HuH-7.5 (cell line): ENCODE measurements at places on chromosomes 1 and 21.

- no peak for DNase-seq
Observed at GRCh38 chr1:177849130-177849529, 120.7 kb downstream of the SEC16B start.

DNA sequence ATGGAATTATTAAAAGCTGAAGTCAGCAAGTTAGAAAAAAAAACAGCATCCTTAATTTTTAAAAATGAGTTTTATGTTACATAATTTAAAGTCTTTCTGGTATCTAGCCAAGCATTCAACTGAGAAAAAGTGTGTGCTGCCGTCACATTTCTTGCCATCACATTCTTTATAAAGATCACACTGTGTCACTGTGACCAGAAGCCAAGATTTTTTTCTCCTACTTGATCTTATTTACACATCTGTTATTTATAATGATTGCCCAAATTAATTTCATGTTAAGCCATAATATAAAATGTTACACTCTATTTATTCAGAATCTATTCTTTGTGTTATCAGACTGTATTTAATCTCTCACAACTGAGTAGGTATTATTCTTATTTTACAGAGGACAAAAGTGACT is 1603.7 kb downstream of the PLA2G4A start:
- DNase-seq = no peak

GRCh38 chr21:43305811-43306311 is 121.1 kb downstream of the SIK1 start:
- DNase-seq = no peak

GRCh38 chr1:246639732-246640131 is 73.5 kb downstream of the CNST start:
- DNase-seq = no peak

GRCh38 chr1:170284512-170284911 is 138.8 kb downstream of the NTMT2 start:
- DNase-seq = no peak

DNA sequence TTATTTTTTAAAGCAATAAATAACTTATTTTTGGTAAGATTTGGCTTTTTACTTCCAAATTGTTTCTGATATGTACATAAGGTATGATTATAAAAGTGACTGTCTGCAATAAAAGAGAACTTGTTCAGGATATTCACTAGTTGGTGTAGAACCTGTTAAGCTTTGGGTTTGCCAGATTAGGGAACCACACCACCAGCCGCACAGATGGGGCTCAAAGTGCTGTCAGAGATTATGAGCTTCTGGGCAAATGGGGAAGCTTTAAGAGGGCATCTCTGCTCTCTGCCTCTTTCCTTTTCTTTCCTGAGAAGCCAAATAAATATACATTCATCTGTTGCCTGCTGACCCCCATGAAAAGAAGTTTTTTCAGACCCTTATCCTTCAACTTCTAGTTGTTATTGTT is 25.4 kb downstream of the IVNS1ABP start:
- no peak for DNase-seq

GRCh38 chr1:8815582-8816151 is 1.8 kb downstream of the RERE start:
- DNase-seq = no peak

DNA sequence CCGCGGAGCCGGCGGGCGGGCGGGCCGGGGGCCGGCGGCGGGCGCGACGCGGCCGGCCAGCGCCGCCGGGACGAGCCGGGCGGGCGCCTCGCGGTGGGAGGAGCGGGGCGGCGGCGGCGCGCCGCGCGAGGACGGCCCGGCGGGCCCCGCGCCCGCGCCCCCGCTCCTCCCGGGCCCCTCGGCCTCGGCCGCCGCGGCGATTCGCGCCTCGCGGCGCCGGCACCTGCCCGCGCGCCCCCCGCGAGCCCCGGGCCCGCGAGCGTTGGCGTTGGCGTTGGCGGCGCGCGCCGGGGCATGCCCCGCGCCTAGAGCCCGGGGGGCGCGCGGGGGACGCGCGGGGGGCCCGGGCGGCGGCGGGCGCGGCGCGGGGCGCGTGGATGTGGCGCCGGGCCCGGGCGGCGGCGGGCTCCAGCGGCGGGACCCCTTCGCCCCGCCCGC is at the start of gene SKI:
Gene SKI, plus strand, starts transcription at position 163 of the 438 bp plus-strand sequence. CDS start 448 bp downstream, outside the sequence.
- no peak for DNase-seq

- DNase-seq = no peak
Observed at GRCh38 chr1:248849152-248849551, 9.7 kb downstream of the ZNF692 start.

DNA sequence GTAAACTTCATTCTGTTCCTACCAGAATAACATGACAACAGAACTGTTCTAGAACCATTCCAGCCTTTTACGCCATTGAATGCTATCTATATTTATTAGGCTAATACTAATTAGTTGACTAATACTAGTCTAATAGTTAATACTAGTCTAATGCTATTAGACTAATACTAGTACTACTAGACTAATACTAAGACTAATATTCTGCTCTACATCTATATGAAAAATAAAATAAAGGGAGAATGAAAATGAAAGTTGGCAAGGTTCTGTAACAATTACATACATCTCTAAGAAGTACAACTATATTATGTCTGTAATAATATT is 40.9 kb upstream of the LRRC8B start:
- no peak for DNase-seq

- no peak for DNase-seq
Observed at GRCh38 chr1:171403393-171403792, 81.9 kb upstream of the PRRC2C start.

- DNase-seq = no peak
Observed at GRCh38 chr1:205448540-205449253, 7.1 kb downstream of the BLACAT1 start.

- DNase-seq = no peak
Observed at GRCh38 chr1:36481771-36482723, 666 bp downstream of the CSF3R start.

GRCh38 chr21:16504281-16504680 is 774.5 kb downstream of the USP25 start:
- no peak for DNase-seq

DNA sequence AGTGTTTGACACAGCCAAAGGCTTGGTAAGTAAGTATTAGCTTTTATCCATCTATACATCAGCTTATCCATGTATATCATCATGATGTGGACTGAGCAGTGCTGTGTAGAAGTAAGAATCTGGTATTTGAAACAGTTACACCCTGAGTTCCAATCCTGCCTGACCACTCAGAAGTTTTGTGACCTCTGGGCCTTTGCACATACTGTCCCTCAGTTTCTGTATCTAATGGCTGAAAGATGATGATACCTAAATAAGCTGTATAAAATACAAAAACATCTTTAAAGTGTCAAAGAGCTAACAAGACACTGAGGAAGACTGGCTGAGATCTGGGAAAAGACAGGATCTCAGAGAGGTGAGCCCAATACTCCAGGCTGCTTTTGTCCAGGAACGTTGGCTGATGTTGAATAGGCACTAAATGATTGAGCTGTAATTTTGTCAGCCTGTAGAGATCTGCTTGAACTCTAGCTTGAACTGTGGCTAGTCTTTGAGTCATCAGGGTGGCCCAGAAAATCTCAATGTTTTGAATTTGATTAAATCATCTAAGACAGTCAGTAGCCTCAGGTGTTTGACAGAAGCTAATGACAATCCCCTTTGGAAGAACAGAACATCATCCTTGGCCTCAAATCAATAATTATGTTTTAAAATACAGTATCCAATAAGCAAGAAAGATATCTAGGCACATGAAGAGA is 20.2 kb upstream of the OTUD3 start:
- DNase-seq = no peak

DNA sequence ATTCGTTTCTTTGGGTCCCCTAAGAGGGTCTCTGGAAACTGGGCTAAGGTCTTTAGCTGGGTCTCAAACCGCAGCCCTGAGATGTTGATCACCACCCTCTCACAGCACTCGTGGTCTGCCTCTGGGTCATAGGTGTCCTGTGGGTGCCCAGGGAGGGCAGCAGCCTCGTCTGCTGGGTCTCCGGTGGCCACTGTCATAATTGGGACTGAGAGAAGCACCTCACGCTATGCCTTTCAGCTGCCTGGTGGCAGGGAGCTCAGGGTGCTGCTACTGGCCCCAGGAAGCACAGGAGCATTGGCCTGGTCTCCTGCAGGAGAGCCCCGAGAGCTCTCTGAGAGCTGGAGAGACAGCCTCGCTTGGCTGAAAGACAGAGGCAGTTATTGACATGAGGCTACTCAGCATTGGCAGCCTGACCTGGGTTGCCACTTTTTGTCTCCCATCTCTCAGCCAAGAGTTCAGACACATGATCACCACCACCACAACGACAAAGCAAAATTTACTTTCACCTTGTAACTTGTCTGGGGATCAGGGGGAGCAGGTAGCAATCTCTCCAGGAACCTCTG is 1.5 kb downstream of the KCNA2 start:
- no peak for DNase-seq

GRCh38 chr1:187070076-187070475 is 241.3 kb downstream of the PLA2G4A start:
- DNase-seq = no peak

DNA sequence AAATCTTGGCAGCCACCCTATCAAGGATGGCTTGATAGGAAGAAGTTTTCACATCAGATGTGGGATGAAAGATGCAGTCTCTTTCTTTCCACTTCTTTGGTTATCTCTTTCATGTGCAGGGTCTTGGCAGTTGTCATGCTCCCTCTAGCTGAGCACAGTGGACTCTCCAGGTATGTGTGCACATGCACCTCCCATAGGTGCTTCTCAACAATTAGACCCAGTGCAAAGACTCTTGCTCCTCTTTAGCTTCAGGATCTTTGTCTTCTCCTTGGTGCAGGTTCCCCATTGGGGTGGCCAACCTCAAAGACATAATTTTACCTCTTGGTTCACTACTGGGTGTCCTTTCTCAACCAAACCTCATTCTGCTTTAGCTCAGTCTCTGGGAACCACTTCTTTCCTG is 80.7 kb downstream of the TBX15 start:
- DNase-seq = no peak

DNA sequence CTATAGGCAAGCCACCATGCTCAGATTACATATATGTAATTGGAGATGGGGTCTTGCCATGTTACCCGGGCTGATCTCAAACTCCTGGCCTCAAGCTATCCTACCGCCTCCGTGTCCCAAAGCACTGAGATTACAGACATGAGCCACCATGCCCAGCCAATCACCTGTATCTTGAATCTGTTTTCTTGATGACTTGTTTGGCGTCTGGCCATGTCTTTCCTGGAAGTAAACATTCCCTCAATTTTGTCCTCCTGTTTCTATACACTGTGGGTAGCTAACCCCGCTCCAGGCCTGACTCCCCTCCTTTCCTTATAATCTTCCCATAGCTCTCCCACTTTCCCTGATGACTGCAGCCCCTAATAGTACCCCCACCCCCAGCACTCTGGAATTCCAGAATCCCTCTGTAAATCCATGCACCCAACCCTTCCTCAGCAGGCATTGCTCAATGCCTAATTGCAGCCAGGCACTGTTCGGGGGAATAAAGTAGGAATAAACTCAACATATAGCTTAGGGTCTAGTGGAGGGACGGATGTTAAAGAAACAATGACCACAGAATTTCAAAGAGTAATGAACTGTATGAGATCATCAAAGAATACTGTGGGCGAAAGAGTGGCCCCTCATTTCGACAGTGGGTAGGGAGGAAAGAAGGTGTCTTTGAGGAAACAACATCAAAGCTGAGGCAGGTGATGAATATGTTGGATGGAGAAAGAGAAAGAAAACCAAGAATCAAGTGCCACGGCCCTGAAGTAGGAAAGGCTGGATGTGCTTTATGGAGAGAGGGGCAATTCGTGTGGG is 161.5 kb downstream of the ADSS2 start:
- no peak for DNase-seq

DNA sequence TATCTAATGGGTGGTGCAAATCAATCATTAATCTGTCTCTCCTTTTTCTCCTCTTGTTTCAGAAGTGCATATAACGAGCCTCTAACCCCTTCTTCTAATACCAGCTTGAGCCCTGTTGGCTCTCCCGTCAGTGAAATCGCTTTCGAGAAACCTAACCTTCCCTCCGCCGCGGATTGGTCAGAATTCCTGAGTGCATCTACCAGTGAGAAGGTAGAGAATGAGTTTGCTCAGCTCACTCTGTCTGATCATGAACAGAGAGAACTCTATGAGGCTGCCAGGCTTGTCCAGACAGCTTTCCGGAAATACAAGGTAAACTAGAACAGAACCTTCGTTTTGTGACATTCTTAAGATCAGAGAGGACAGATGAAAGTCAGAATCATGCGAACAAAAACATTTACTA is 25.3 kb upstream of the VAMP3 start:
- no peak for DNase-seq

DNA sequence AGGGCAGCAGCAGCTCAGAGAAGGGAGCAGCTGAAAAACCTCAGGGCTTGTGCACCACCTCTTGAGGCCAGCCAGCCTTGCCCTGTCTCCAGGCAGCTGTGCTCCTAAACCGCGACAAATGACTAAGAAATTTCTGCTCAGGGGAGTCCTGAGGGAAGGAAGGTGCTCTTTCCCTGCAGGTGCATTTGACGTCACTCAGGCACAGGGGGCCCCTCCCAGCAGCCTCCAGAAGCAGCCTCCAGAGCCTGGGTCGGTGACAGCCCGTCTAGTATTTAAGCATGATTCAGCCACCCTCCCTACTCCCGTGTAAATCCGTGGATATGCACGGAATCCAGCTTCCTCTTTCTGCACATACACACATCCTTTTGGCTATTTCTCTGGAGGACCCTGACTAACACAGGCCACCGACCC is 560.5 kb downstream of the KIF26B start:
- DNase-seq = no peak

DNA sequence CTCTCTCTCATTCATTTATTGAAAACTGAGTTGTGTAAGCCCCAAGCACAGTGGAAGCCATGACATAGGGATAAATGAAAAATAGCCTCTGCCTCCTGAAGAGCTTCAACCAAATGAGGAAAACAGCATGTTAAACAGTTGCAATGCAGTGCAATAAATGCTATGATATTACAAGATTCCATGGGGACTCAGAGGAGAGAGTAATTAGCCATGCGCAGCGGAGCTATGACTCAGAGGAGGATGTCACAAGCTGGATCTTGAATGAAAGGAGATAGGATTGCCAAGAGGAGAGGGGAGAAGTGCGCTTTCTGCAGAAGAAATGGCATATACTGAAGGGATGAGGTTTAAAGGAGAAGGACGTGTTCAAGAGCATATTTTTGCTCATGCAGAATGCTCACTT is 231.3 kb upstream of the PLXNA2 start:
- no peak for DNase-seq
